NCI-H446 (cell line): ENCODE measurements at places on chromosomes 16 and 17.

GRCh38 chr17:77602883-77603640 lies 355.4 kb upstream of the TNRC6C start:
- no peak for DNase-seq

DNA sequence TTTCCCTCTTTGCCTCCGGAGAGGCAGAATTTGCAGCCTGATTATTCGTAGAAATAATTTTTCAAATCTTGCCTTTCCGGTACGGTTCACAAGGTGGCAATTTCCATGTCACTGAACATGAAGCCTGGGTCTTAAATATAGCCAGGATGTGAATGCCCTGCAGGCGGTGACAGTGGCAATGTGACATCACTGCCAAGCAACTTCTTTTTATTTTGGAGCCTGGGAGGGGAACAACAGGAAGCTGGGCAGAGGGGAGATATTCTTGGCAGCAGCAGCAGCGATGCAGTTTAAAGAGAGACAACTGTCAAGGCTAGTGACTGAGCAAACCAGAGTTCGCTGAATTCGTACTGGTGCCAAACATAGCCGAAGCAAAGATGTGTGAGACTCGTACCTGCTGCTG lies 171.1 kb downstream of the SNX29 start:
- no peak for DNase-seq

GRCh38 chr16:23902034-23902747 lies 66.4 kb downstream of the PRKCB start:
- DNase-seq, result no peak

GRCh38 chr17:77242118-77242851 lies 101.5 kb downstream of the SEC14L1 start:
- no peak for DNase-seq

DNA sequence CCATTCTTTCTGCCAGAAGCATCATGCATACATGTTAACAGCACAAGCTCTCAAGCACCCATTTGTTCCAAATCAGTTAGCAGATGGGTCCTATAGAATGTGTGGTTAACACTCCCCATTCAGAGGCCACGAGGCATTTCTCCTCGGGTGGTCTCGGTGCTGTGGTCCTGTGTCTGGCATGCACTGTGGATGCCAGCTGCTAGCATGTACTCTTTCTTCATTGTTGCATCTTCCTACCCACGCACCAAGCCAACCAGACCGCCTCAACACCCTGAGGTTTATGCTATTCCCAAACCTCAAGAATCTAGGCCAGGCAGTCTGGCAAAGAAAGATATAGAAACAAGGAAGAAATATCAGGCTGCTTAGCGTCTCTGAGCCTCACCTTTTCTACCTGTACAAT lies 27.8 kb upstream of the MRTFB start:
- no peak for DNase-seq

GRCh38 chr17:81976332-81977210 lies 858 bp upstream of the ASPSCR1 start:
- DNase-seq, result no peak

GRCh38 chr16:67034487-67034886 lies 5.5 kb downstream of the CBFB start:
- DNase-seq, result no peak

GRCh38 chr17:74663561-74663960 lies 40.0 kb upstream of the CD300E start:
- no peak for DNase-seq

DNA sequence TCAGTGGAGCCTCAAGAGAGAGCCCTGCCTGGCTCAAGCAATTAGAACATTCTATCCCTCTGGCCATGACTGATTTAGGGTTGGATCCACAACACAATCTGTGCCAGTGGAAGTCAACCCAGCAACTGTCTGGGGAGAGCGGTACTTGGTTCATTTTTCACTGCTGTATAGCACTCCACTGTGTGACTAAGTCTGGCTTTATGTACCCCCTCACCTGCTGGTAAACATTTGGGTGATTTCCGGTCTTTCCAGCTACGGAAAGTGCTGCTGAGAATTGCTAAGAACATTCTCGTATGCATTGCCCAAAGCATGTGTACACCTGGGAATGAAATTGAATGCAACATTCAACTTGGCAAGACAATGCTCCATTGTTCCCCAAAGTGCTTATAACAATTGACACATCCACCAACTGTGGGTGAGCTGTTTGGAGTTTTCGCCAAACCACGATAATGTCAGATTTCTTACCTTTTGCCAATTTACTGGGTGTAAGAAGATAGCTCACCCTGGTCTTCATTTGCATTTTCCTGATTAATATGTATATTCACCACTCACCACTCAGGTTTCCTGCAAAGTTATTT lies 63.5 kb upstream of the MED9 start:
- DNase-seq, result no peak

GRCh38 chr17:50182783-50183420 lies 17.1 kb downstream of the SGCA start:
- DNase-seq, result no peak

- DNase-seq, result no peak
Measured at GRCh38 chr17:8133399-8133798, 9.5 kb upstream of the HES7 start.

- DNase-seq, result no peak
Measured at GRCh38 chr16:87955302-87956097, 4.3 kb downstream of the BANP start.

DNA sequence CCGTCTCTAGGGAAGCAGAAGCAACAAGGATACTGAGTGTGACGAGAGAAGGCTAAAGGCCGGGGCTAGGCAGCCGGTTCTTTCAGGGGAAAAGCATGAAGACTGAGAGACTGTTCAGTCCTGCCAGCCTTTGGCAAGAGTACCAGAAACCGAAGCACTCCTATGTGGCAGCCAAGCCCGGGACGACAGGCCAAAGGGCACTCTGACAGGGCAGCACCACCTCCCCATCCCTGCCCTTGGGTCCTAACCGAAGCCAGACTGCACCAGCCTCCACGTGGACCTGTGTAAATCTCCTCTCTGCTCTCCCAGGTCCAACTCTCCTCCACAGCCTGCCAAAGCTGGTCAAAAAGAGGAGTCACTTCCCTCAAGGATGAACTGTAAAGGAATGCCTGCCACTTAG lies 23.5 kb upstream of the ALOX15 start:
- DNase-seq, result no peak

DNA sequence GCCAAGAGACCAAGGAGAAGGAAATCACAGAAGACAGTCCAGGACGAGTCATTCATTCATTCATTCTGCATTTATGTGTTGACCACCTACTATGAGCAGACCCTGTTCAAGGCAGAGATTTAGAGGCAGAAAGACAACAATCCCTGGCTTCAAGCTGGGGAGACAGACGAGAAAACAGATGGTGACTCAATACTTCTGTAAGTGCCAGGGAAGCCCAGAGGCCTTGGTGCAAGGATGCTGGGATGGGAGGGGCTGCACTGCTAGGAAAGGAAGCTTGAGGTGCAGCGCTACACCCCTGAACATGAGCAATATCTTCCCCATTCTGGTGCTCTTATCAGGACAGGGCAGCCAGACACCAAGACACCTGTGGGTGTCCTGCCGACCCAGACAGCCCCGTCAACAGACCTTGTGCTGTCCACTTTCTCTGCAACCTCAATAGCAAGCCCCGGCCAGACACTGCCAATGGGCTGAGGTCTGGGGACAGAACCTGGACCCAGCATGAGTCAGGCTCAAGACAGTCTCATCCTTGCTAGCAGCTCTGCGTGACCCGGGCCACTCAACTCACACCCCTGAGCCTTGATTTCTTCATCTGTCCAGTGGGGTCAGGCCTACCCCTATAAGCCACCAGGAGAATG lies 163.5 kb downstream of the COPRS start:
- DNase-seq, result peak; percentile 54
